ENCODE measurements at places on chromosomes 7 and 10.

GRCh38 chr10:58438986-58439385, 53.8 kb downstream of the TFAM start:
- DNase-seq, result no peak

DNA sequence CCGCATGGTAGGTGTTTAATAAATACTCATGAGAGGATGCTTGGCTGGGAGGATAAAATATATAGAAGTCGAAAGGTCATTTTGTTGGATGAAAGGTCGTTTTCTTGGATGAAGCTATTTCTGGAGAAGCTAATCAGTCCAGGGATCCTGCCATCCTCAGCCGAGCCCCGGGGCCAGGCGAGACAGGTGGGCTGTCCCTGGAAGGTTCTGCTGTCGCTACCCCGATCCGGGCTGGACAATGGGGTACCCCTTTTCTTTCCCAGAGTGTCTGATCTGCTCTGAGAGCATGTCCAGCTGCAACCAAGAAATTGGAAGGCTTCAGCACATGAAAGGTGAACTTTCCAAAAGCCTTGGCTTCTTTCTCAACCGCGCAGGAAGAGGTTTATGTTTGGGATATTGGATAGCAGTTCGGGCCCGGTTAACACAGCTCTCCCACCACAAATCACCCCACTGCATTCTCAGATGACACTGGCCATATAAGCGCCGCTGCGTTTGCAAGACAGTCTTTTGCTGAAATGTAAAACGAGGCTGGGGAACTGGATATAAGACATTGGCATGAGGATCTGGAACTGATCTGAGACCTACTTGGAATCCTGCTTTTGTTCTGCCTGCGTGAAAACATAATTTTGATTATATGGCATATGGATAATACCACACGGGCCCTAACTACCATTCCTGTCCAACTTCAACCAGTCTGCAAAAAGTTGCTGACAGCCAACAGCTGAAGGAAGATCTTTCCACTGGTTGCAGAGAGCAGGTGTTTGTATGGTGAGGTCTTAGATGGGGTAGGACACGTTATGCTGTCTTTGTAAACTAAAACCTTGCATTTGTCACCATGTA, 31.2 kb upstream of the MSRB2 start:
- DNase-seq, result no peak

- no peak for DNase-seq
These were observed 53.1 kb upstream of the COL13A1 start for GRCh38 chr10:69748621-69749020.

DNA sequence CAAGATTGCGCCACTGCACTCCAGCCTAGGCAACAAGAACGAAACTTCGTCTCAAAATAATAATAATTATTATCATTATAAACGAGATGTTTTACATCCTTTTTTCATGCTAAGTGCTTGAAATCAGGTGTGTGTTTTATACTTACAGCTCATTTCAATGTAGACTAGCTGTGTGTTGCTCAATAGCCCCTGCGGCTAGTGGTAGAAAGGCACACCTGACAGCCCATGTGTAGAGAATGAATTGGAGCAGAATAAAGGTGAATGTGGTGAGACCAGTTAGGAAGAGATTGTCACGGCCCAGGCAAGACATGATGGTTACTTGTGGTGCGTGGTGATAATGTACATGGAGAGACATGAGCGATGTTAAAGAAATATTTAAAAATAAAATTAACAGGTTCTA, 86.7 kb upstream of the TMEM26 start:
- DNase-seq, result no peak

- no peak for DNase-seq
These were observed 11.7 kb downstream of the CPEB3 start for GRCh38 chr10:92278996-92279696.

- no peak for DNase-seq
These were observed 40.2 kb downstream of the PRTFDC1 start for GRCh38 chr10:24912215-24912614.

DNA sequence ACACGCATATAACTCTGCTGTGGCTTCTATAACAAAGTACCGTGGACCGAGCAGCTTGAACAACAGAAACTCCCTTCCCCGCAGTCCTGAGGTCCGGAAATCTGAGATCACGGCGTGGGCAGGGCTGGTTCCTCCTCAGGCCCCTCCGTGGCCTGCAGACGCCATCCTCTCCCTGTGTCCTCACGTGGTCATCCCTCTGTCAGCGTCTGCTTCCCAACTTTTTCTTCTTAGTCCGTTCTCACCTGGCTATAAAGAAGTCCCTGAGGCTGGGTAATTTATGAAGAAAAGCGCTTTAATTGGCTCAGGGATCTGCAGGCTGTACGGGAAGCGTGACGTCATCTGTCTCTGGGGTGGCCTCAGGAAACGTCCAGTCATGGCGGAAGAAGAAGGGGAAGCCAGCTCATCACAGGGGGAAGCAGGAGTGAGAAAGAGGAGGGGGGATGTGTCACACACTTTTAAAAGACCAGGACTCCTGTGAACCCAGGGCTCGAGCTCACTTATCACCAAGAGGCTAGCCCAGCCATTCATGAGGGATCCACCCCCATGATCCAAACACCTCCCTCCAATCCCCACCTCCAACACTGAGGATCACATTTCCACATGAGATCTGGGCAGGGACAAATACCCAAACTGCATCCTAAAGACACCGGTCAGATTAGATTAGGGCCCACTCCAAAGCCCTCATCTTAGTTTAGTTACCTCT, 91.2 kb upstream of the INSIG1 start:
- peak; percentile 47 for DNase-seq

GRCh38 chr10:130193033-130193432, 56.8 kb downstream of the GLRX3 start:
- no peak for DNase-seq

DNA sequence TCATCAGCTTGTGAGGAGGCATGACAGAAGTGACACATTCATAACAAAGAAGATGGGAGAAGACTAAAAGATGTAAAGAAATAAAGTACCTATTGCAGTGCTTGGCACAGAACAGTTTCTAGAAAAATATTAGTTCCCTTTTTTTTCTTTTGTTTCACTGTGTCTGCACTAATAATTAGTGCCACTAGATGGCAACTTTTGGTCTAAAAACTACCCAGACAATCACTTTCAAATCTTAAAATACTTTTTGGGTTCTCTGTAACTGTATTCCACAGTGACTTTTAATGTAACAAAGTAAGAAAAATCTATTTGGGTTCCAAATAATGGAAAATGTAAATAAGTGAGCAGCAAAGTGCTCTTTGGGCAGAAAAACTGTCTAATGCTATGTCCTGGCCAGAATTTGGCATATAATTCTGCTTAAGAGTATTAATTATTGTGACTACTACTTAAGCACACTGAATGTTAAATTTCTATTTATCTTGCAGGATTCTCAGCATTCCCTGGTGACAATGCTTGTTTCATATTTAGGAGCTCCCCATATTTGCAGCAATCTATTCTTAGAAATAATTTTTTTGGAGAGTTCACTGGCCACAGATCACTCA, 134.8 kb upstream of the KIF5B start:
- DNase-seq, result no peak

- no peak for DNase-seq
These were observed 45.9 kb upstream of the BET1 start for GRCh38 chr7:94050046-94050445.

DNA sequence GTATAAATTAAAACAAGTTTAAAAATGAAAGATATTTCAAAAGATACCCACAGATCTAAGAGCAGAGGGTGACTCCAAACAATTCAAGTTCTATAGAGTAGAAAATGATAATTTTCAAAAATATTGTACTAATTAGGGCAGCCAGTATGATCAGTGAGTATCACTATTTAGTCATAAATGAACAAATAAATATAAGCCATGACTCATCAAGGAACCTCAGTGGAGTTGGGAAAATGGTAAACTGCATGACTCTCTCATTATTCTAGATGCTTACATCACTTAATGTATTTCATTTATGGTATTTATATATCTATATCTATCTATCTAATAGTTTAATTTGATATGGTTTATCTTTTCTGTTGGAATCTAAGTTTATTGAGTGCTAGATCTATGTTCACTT, 94.3 kb downstream of the THSD7A start:
- DNase-seq, result no peak

- no peak for DNase-seq
These were observed 872.4 kb downstream of the LRMDA start for GRCh38 chr10:76303682-76304316.

DNA sequence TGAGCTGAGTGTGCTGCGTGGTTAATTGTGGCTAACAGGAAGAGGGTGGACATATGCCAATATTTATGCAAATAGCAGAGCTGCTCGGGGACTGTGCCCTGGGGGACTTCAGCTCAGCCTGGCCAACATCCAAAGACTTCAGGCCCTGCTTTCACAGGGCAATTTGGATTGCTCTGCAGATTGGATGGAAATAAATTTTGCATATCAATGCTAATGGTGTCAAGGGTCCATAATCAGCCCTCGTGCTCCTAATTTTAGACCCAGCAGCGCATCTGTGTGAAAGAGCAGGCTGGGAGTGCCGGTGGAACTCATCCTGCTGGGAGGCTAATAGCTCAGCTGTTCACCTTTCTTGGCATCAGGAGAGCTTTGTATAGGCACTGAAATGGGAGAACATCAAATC, 270.1 kb downstream of the TCERG1L start:
- no peak for DNase-seq

- DNase-seq, result no peak
These were observed 39.0 kb downstream of the TAF3 start for GRCh38 chr10:7857262-7857661.

- DNase-seq, result no peak
These were observed 31.4 kb upstream of the PDCD4 start for GRCh38 chr10:110840225-110840922.

GRCh38 chr7:35905555-35905954, 104.7 kb downstream of the SEPTIN7 start:
- no peak for DNase-seq

DNA sequence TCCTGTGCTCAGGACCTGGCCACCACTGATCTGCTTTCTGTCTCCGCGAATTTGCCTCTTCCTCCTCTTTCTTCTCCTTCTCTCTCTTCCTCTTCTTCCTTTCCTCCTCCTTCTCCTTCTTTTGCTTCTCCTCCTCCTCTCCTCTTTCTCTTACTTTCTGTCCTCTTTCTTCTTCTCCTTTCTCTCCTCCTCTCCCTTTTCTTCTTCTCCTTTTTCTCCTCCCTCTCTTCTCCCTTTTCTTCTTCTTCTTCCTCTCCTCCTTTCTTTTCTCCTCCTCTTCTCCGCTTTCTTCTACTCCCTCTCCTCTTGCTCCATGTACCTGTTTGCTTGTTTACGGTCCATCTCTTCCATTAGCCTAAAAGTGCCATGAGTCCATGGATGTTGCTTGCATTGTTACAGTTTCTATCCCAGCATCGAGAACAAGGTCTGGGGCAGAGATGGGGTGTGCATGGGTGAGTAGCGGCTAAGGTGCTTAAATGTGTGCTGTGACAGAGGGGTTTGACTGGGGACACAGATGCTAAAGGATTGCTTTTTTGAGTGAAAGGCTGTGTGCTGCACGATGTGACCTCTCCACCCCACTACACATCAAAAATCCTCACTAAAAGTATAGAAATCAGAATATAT, 7.7 kb downstream of the SH2D4B start:
- DNase-seq, result no peak

Data from esophagus squamous epithelium (tissue), 5 donors.